ENCODE measurements at places on chromosomes 4 and X.

DNA sequence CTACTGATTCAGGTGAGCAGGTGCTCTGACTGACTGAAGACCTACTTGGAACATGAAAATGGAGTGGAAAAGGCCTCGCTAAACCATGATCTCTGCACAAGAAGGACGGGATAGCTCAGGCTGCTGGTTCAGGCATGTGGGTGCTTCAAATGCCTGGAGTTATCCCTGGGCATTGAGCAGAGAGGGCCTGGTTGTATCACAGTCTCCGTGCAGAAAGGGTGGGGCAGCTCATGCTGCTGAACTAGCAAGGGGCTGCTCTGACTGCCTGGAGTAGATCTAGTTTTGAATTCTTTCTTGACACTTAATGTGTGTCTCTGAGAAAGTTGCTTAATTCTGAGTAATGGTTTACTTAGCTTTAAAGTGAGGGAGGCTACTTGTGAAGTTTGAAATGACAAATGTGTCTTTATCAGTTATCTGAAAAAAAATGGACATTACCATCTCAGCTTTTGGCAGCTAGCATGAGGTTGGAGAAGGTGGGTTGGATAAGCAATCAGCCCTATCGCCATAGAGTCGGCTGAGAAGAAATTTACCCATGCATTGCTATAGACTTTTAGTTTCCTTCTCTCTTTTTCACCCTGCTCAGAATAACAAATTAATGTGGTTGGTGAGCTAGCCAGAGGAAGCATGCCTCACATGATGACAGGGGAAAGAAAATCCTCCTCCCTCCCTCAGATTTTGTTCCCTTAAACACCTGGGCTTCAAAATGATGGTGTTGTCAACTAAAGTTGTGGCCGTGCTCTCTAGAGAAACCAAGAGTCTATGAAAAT lies 832.4 kb downstream of the STIM2 start:
- DNase-seq: no peak

GRCh38 chrX:9644335-9644734 lies 121.3 kb downstream of the GPR143 start:
- no peak for DNase-seq

DNA sequence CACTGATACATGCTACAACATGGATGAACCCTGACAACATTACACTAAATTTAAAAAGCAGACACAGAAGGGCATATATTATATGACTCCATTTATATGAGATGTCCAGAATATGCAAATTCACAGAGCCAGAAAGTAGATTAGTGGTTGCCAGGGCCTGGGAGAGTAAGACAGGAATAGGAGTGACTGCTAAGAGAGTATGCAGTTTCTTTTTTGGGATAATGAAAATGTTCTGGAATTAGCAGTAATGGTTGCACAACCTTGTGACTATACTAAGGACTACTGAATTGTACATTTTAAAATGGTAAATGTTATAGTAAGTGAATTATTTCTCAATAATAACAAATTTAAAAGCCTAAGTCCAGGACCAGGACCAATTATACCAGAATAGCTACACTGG lies 29.5 kb upstream of the NUP54 start:
- no peak for DNase-seq

- DNase-seq: no peak
Observed at GRCh38 chr4:173056710-173057109, 111.9 kb upstream of the GALNT7 start.

DNA sequence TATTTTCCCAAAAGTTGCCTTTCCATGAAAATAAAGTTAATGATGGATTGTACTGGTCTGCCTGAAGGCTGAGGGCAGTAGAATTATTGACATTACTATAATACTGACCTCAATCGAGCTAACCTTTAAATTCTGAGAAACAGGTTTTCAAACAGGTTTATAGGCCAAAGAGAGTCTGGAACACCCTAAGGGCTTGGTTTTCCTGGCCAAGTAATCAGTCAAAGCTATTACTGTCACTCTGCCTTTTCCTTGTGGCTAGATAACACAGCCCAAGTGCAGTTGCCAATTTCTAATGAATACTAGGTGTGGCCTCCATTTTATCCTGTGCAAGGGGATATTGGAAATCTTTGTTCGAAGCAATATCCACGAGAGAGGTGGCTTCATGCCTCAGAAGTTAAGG lies 75.2 kb downstream of the INTS12 start:
- no peak for DNase-seq

GRCh38 chr4:185634066-185634652 lies 98.9 kb upstream of the PDLIM3 start:
- peak; percentile 7 for DNase-seq

GRCh38 chr4:76850010-76850441 lies 47.9 kb downstream of the SOWAHB start:
- DNase-seq: peak; percentile 85

DNA sequence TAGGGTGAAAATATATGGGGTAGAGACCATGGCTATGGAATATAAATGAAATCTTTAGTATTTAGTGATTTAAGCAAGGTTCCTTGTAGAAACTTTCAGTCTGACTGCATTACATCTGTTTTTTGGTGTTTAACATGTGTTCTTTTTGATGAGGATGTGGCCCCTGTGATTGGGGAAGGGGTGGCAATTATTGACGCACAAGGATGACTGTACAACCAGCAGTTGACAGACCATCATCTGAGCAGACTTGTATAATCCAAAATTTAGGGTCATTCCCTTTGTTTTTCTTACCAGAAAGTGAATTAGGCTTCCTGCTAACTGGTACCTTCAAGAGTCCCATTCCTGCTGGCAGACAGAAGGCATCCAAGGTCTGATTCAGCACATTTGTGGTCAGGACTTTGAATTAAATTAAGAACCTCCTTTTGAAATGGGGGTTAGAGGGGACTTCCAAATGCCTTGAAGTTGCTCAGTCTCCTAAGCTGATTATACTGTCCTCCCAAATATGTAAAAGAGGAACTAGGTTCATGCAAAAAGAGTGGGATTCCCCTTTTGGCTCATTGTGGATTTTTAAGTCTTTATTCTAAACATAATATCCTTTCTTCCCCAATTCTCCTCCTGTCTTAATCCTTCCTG lies 112.4 kb upstream of the CXCL13 start:
- no peak for DNase-seq

DNA sequence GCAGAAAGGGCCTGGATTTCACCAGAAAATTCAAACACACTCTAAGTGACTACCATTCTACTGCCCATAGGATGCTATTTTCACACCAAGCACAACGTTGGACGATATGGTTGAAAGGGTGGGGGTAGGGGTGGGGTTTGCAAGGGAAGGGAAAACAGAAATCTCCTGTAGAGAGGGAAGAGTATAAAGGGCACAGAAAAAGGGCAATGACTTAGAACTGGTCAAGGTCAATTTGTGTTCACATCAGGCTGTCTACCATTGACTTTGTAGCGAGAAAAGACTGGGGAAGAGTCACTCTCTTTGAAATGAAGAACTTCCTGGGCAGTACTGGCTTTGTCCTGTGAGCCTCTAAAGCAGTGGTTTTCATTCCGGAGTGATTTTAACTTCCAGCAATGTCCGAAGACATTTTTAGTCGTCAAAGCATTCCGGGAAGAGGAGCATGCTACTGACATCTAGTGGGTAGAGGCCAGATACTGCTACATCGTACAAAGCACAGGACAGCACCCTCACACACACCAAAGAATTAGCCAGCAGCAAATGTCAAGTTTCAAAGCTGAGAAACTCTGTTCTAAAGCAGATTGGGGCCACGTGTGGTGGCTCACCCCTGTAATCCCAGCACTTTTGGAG lies 48.4 kb upstream of the SLC7A3 start:
- peak; percentile 28 for DNase-seq

GRCh38 chr4:139419388-139419914 lies 34.5 kb upstream of the RAB33B start:
- peak; percentile 24 for DNase-seq

- peak; percentile 23 for DNase-seq
Observed at GRCh38 chr4:86592553-86593249, 1.4 kb upstream of the PTPN13 start.

- no peak for DNase-seq
Observed at GRCh38 chr4:168854350-168854921, 155.6 kb downstream of the CBR4 start.

- DNase-seq: no peak
Observed at GRCh38 chrX:153530411-153531129, 13.1 kb downstream of the ATP2B3 start.

DNA sequence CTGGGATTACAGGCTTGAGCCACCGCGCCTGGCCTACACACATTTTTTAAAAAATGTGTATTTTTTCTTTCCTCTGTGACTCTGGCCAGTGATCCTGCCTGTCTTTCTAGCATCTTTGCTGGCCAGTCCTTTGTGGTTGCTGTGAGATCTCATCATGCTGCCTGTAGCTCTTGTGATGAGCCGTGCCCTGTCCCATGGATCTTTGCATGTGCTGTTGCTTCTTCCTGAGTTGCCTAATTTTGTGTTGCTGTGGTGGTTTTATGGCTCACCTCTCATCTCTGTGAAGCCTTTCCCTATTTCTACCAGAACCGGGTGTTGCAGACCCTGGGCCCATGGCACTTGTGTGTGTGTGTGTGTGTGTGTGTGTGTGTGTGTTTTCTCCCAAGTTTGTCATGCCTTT lies 8.3 kb downstream of the NSD2 start:
- DNase-seq: no peak

- no peak for DNase-seq
Observed at GRCh38 chrX:149494844-149495565, 10.1 kb downstream of the IDS start.

GRCh38 chr4:54726907-54727306 lies 69.2 kb downstream of the KIT start:
- no peak for DNase-seq

DNA sequence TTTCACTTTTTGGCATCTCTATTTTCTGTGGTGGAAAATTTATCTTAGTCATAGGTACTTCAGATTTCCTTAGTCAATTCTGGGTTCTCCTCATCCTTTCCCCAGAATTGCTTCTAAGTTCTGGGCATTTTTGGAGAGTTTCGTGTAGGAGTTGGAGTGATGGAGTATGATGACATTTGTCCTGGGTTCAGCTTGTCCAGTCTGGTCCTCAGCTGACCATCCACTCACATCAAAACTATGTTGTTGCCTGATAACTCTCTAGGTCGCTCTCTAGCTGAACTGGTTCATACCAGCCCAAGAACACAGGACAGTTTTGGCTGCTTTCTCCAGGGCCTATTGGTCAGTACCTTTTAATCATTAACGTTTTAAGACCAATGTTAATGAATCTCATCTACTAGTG lies 13.2 kb downstream of the PTTG2 start:
- no peak for DNase-seq

GRCh38 chr4:52987392-52988056 lies 125.4 kb downstream of the RASL11B start:
- no peak for DNase-seq

- DNase-seq: peak; percentile 50
Observed at GRCh38 chrX:124028182-124028581, 66.7 kb downstream of the STAG2 start.

GRCh38 chrX:70132877-70133302 lies 357 bp upstream of the IGBP1 start:
- peak; percentile 0 for DNase-seq

GRCh38 chrX:97295954-97296353 lies 412.2 kb downstream of the RPA4 start:
- DNase-seq: no peak

DNA sequence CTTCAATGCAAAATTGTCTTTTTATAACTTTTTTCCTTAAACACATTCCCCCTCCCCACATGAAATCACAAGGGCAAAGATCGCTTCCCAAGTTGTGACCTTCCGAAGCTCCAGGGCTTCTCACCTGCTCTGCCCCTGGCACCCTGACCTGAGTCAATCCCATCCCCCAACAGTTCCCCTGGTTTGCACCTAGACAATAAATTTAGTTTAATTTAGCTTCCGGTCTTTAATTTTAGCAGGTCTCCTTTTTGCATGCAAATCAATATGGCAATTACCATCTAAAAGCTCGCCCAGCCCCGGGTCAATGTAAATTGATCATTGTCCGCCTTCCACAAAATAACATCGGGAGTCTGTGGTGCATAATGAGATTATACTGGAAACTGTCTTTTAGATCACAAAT lies 6.8 kb downstream of the BCOR start:
- no peak for DNase-seq

GRCh38 chr4:165610679-165611437 lies 232.1 kb downstream of the CPE start:
- no peak for DNase-seq

DNA sequence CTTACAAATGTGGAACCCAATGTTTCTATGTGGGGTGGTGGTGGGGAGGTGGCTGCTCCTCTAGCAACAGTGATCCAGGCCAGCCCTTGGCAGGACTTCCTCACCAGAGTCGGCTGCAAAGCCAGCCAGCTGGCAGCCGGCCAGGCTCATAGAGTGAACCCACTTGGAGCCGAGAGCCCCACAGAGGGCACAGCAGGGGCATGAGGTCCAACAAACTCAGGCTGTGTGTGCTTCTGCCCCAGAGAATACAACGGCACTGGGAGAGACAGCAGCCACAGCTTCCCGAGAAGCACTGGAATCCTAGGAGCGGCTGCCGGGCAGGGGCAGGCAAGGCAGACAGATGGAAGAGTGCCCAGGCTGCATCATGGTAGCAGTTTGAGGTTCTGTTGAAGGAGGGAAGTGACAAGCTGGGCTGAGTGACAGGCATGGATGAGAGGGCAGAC lies 23.5 kb upstream of the SOWAHD start:
- no peak for DNase-seq

DNA sequence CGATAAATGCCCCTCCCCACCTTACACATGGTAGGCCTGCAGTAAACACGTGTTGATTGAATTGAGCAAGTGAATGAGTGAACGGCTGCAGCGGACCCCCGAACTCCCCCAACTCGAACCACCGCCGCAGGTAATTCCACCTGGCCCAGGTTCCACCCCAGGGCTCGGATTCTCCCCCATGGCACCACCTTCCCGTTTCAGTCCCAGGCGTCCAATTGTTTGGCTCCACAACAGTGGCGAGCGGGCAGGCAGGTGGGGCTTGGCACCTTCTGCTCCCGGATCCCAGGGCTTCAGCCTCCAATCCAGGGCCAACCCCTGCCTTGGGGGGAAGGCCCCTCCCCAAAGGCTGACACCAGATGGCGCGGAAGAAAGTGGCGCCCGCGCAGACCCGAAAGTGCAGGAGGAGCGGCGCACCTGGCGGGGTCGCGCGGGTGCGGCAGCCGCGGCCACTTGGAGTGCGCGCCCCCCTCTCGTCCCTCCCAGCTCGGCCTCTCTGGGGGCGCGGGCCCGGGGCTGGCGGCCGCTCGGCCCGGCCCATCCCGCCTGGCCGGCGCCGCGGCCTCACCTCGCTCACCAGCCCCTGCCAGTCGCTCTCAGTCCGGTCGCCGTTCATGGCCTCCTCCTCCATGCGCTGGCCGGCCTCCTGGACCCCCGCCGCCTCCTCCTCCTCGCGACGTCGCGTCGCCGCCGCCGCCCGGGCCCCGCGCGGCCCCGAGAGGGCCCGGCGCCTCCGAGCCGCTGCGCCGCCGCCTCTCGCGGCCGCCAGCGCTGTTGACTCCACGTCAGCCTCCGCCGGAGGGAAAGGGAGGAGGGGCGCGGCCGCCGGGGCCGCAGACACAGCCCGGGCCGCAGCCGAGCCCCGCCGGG lies at the start of gene CCDC149:
Gene CCDC149, minus strand, starts transcription at position 791 of the 867 bp plus-strand sequence. Its CDS starts 178 bp downstream, at position 613.
- DNase-seq: peak; percentile 34

DNA sequence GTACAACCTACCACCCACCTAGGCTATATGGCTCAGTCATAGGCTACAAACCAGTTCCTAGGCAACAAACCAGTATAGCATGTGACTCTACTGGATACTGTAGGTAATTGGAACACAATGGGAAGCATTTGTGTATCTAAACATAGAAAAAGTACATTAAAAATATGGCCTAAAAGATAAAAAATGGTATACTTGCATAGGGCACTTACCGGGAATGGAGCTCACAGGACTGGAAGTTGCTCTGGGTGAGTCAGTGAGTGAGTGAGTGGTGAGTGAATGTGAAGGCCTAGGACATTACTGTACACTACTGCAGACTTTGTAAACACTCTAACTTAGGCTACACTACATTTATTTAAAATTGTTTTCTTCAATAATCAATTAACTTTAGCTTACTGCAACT lies 139.2 kb upstream of the RBPJ start:
- peak; percentile 73 for DNase-seq

- DNase-seq: no peak
Observed at GRCh38 chr4:6989331-6989923, 53.7 kb upstream of the TADA2B start.

All from HFFc6 (cell line).